ENCODE measurements at places on chromosomes 7 and 10.

DNA sequence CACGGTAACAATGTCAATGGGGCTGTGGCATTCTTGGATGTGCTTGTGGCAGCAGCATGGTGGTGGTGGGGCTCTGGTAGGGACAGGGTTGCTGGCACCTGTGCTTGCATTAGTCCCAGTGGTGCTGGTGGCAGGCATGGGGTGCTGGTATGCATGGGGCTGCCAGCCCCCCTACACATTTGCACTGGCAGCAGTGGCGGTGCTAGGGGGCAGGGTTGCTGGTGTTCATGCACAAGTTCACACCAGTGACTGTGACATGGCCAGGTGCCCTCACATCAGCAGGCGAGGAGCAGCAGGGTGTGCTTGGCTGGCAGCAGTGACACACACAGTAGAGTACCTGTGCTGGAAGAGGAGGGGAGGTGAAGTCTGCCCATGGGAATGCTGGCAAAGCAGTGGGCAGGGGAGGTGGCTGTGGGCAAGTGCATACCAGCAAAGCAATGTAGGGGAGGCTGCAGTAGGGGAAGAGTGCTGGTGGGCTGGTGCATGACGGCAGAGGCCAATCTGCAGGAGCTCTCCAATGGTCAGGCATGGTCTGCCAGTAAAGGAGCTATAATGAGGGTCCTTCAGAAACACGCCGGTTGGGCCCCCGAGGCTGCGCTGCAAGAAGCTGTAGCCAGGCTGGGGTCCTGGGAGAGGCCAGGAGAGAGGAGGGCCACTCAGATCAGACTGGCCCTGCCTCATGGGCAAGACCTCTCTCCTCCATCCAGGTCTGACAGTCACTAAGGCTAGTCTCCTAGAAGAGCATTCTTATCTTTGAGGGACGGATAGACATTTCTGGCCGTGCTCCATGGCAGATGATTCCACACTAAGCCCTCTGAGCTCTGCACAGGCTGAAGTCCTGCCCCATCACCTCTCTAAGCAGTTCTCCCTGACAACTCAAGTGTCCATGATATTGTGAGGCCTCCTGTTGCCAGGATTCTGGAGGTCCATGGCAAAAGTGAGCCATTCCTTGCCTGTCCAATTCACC, 406.4 kb downstream of the SEMA3D start:
- DNase-seq = no peak

DNA sequence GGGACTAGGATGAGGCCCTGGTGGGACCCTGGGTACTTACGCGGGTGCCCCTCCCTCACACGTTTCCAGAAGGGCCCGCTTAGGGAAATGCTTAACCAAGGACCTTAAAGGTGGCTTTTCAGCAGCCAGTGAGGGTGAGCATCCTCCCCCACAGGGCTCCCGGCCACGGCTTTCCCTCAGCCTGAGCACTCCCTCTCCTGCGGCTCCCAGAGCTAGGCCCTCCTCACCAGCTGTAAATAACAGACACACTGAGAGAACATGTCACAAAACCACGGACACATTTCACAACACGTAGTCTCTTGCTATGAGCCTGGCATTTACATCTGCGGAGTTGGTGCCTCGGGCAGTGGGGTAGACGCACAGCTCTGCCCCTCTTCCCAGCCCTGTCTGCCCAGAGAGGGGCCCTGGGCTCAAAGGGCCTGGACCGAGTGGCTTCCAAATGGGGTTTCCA, 25.2 kb downstream of the GRID1 start:
- no peak for DNase-seq

DNA sequence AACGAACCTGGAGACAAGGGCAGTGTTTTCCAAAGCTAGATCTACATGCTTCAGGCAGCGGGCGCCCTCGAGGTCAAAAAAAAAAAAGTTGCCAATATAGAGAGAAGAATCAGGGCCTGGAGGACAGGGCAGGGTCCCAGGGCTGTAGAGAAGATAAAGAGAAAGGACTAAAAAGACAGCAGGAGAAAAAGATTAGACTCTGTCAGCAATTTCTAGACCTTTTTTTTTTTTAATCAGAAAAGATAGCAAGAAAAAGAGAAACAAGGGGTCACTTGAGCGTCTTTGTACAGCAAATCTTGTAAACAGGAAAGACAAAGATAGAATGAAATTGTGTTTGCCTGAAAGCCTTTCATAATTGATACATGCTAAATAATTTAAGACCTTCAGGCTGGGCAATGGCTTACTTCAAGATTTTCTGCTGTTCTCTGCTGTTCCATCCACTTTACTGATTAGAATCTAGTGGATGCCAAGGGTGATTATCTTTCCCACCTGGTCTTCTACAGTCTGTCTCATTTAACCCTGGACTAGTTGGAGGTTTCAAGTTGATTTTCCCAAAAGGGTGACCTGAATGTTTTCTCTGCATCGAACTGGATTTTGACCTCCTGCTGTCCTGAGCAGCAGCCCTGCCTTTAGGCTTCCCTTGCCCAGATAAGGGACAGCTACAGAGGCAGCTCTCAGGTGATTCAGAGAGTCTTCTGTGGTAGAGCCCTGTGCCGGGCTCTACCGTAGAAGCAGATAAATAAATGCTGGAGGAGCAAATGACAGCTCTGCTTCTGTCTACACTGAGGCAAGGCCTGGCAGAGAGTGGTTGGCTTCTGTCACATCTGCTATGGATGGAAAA, 5.1 kb downstream of the LMOD2 start:
- no peak for DNase-seq

DNA sequence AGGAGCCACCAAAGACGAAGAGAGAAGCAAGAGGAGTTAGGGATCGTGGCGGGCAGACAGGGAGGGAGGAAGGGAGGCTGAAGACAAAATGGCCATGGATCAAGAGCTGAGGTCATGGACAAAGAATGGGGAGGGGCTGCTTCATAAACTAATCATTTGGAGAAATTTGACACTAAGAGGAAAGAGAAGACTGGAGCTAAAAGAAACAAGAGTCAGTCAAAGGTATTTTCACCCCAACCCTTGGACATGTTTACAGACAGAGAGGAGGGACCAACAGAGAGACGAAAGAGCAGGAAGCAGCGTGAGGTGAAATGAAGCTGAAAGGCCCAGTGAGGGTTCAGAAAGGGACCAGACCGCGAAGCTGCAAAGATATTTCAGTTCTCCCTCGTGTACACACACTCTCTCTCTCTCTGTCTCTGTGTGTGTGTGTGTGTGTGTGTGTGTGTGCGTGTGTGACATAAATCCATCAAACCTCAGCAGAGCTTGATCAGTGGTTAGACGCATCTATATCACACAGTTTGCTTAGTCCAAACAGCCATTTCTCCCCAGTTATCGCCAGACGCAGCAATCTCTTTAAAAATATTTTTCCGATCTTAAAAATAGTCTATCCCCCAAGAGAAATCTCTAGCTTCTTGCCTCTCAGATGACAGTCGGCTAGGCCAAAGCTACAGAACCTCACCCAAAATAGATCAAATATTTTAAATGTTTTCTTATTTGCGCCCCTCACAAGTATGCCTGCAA, 12.5 kb upstream of the CALD1 start:
- DNase-seq = no peak

GRCh38 chr7:200704-201103, 8.3 kb downstream of the FAM20C start:
- DNase-seq = no peak

GRCh38 chr10:122490786-122491680, 29.7 kb downstream of the HTRA1 start:
- no peak for DNase-seq

DNA sequence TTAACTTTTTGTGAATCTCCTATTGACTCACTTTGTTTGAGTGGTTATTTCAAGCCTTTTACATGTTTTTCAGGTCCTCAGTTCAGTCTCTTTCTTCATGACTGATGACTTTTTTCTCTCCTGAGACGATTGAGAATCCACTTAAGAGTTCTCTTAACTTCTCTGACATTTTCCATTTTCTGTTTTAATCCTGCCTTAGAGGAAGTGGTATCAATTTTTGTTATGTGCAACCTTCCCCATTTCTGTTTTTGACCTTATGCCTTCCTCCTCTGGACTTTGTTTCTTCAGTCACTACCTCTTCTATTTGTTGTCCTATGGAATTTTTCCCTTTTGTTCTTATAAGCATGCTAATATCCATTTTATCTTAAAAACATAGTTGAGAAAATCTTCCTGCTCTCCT, 2.4 kb downstream of the PSMC2 start:
- no peak for DNase-seq

- no peak for DNase-seq
Observed at GRCh38 chr7:3358991-3359390, 57.9 kb downstream of the SDK1 start.
